ENCODE measurements at places on chromosomes 3 and 15. TPM values are rescaled to one million over a fixed set of nuclear protein-coding genes. Genes with fewer than 3 reads are reported as not detected.

CCDC33 gene
- total RNA-seq = not detected

CD80 gene
- total RNA-seq = under 0.01 TPM

CSTA gene
- 7.9 TPM for total RNA-seq

IMPG2 gene
- 0.33 TPM for total RNA-seq

MITF gene
- total RNA-seq = 34.3 TPM

CHAC1 gene
- total RNA-seq = 33.1 TPM

NSMCE3 gene
- 8.8 TPM for total RNA-seq

SLC12A1 gene
- total RNA-seq = not detected

AADACL2 gene
- under 0.01 TPM for total RNA-seq

UPK1B gene
- total RNA-seq = not detected

SLC7A14 gene
- total RNA-seq = 1.3 TPM

SLC22A13 gene
- total RNA-seq = 0.33 TPM

CFAP100 gene
- not detected for total RNA-seq

POLQ gene
- 4.1 TPM for total RNA-seq

NRROS gene
- under 0.01 TPM for total RNA-seq

AADAC gene
- 0.77 TPM for total RNA-seq

WDR49 gene
- 0.26 TPM for total RNA-seq

CAND2 gene
- 12.1 TPM for total RNA-seq

DLEC1 gene
- total RNA-seq = under 0.01 TPM

SPINK8 gene
- not detected for total RNA-seq

AZI2 gene
- 183 TPM for total RNA-seq

SKIL gene
- 53.2 TPM for total RNA-seq

PARP15 gene
- 0.26 TPM for total RNA-seq
